AG09319 (cell line): ENCODE measurements at places on chromosomes 6 and 20.

GRCh38 chr6:81781624-81782023 lies 29.1 kb upstream of the TENT5A start:
- no peak for DNase-seq

- no peak for DNase-seq
Observed at GRCh38 chr20:8656335-8656734, 412.6 kb upstream of the PLCB4 start.

DNA sequence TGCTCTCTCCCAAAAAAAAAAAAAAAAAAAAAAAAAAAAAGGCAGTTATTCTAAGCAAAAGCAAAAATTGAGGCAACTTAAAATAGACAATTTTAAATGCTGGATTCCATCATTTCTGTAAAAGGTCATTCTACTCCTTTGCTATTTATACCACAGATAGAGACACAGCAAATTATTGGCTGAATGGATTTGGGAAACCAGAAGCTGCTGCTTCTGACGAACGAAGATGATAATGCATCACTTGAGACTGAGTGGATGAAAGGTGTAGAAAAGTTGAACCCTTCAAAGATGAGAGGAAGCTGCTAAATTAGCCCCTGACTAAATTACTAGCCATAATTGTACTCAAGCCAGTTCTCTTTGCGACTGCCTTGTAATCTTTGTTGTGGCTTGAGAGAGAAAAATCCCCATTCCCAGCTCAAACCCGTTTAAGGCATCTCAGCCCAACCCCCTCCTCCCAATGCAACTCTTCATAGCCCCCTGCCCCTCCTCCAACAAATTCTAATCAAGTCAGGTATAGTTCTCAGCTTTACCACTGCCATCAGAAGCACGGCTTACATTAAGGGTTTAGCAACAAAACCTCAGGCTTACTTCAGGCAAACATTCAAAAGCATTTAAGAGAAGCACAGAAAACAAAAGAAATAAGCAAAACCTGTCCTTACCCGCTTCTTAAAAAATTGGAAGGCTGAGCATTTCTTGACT lies 1.0 kb downstream of the SGK1 start:
- DNase-seq, result no peak

- DNase-seq, result no peak
Observed at GRCh38 chr20:61288331-61288784, 36.3 kb downstream of the CDH4 start.

- DNase-seq, result no peak
Observed at GRCh38 chr6:114714836-114715507, 372.1 kb upstream of the HS3ST5 start.

DNA sequence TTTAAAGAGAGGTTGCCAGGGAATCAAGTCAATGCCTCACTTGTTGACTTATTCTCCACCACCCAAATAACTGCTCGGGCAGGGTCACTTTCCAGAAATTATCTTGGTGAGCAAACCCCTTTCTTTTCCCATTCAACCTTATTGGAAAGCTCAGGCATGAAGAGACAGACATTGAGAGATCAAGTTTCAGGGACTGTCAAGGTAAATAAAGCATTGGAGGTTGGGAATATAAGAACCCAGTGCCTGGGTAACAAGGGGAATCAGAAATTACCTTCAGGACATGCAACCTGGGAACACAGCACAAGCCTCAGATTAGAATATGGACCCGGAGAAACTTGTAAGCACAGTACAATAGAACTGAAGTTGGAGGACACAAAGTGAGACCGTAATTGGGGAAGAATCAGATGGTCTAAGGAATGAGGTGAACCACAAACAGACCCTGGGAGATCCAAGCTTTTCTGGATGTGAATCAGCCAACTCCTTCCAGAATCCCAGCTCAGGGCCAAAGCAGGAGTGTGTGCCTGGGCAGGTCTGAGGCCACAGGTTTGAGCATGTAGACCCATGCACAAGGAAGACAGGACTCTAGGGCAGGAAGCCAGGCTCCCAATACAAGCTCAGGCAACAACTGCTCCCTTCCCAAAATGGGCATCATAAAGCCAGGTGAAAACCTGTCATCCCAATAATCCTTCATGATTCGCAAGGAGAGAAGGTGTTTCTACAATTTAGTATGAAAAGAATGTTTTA lies 512.8 kb downstream of the MAFB start:
- no peak for DNase-seq

DNA sequence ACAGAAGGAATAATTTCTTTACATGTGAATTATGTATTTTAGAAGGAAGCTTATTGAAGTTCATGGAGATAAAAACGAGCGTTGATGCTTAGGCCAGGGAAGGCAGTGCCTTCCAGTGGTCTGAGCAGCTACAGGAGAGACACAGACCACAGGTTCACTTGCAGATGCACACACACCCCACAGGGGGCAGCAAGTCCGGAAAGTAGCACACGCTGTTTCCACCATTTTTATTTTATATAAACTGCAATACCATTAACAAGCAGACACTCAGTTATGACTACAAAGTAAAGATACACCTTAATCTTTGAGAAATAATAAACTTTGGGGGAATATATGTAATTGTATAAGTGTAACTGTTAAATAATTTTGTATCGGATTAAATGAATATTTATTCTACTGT lies 13.5 kb upstream of the DACT2 start:
- DNase-seq, result no peak

- DNase-seq, result no peak
Observed at GRCh38 chr6:24797596-24798216, 1.0 kb downstream of the ARMH2 start.

DNA sequence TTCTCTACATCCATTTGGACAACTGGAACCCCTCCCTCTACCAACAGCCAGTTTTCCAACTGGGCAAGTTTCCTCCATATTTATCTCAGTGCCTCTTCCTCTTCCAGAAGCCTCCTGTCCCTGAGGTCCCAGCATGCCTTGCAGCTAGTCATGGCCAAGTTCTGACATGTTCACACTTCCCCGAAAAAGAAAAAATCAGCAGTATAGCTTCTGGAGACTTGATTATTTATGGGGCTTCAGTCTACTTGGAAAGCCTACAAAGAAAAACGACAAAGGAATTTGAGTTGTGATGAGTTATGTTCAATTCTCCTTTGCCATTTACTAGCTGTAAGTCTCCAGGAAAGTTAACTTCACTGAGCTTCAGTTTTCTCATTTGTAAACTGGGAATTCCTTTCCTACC lies 406.5 kb downstream of the MAFB start:
- no peak for DNase-seq

GRCh38 chr6:15989397-15989796 lies 139.5 kb upstream of the MYLIP start:
- DNase-seq, result no peak

GRCh38 chr6:76814496-76815458 lies 648.5 kb downstream of the HTR1B start:
- no peak for DNase-seq

- no peak for DNase-seq
Observed at GRCh38 chr6:53321701-53322100, 27.0 kb downstream of the ELOVL5 start.

DNA sequence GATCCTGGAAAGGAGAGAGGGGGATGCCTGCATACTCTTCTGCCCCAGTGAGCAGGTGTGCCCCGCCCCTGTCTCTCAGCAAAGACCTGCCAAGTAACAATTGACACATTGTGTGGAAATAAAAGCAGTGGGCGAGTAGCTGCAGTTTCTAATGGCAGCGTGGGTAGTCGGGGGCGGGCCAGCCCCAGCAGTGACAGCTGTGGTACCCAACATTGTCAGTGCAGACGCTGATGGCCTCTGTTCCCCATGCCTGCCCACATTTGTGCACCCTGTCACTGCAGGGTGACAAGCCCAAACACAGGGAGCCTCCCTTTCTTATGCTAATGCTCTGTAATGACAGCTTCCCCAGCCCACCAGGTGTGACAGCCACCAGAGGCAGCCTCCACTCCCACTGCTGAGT lies 491.7 kb downstream of the DHX35 start:
- DNase-seq, result no peak

GRCh38 chr20:37468886-37469285 lies 52.2 kb upstream of the NNAT start:
- no peak for DNase-seq

- no peak for DNase-seq
Observed at GRCh38 chr20:46347841-46348803, 39.8 kb upstream of the CDH22 start.

- no peak for DNase-seq
Observed at GRCh38 chr6:104704191-104704590, 155.5 kb downstream of the HACE1 start.
